ENCODE measurements at places on chromosomes 2 and 18.

DNA sequence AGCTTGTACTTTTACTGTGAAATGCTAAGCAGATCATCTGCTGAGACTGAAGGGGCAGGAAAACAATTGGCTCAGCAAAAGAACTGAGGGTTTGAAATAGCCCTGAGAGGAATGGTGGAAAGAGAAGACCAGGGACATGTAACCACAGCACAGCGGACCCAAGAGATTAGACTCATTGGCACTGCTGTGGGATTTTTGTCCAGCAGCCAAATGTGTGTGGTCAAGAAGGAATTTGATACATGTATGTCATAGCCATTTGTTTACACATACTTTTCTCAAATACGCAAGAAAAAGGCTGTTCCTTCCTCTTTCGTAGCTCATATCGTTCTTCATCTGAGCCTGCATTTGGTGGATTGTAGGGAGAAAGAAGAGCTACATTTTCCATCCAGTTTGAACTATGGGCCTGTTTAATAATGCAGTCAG, 73.8 kb downstream of the TRABD2A start:
- no peak for DNase-seq

- no peak for DNase-seq
These were observed 15.7 kb downstream of the SPC25 start for GRCh38 chr2:168874368-168875054.

DNA sequence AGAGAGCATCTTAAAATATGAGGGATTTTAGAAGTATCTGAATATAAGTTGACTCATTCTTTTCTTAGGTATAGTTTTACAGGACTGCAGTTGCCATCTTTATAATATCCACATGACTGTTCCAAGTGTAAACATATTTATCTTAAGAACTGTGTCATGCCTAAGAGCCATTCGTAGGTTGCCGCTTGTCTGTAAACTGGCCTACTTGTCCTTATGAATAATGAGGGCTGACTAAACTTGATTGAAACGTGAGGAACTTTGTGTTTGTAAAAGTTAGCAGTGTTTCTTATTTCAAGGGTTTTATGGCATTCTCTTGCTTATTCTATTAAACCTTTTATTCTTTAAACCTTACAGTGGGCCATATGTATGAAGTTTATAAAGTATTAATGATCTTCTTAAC, 99.6 kb downstream of the MAP3K20 start:
- DNase-seq = no peak

DNA sequence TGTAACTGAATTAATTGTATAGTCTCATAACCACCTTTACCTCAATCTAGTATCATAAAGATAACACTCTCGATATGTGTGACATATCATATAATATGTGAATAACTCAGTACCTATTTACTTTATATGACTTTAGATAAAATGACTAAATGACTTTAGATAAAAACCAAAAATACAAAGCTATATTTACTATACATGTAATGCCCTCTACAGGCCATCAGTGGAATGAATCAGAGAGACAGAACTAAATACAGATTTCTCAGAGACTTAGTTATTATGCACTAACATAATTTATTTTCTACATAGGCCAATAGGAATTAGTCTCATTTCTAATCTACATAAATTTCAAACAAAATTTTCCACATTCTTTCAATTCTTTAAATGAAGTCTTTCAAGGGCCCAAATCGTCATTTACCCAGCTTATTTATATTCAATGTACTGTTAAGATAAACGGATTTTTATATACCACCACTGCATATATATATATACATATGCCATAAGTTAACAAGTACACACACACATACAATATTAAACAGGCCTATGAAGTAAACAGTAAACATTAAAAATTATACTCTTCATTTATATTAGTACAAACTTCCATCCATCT, 219.9 kb downstream of the EXOC6B start:
- no peak for DNase-seq

DNA sequence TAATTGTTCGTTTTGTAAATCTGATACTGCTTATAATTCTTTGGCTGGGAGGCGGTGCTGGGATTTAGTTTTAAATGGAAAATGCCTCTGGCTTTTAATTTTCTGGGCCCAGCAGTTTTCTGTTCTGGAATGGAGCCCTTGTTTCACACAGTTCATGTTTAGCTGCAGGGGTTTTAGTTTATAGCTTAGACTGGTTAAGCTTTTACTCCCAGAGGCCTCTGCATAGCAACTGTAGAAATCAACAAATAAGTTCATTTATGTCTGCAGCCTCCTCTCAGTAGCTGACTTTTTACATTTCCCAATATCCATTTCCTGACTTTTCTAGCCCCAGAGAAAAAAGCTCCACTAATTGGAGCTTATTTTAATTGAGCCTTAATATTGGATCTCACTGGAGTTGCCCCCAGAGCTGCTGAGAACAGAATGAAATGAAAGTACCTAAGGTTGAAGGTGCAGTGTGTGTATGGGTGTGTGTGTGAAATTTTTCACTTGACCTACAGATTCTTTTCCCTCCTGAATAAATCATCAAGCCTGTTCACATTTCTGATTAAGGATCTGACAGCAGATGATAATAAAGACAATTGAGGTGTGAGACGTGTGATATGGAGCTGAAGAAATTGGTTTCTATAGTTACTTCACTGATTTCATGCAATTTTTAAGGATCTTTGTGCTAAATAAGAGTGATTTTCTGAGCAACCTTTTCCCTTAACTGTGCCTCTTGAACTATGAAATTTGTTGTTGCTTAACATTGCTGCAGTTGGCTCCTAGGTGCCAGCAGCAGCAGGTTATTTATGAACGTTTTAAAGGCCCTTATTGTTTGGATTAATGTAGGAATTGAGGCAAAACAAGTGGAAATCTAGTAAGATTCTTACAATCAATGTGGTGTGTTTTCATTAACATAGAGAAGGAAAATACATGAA, 109.6 kb downstream of the TAF4B start:
- DNase-seq = no peak

GRCh38 chr2:86441882-86442641, 891 bp downstream of the KDM3A start:
- DNase-seq = peak; percentile 48

- no peak for DNase-seq
These were observed 39.8 kb downstream of the IWS1 start for GRCh38 chr2:127486247-127487058.

- no peak for DNase-seq
These were observed 690.7 kb downstream of the KCNJ3 start for GRCh38 chr2:155389224-155389623.

DNA sequence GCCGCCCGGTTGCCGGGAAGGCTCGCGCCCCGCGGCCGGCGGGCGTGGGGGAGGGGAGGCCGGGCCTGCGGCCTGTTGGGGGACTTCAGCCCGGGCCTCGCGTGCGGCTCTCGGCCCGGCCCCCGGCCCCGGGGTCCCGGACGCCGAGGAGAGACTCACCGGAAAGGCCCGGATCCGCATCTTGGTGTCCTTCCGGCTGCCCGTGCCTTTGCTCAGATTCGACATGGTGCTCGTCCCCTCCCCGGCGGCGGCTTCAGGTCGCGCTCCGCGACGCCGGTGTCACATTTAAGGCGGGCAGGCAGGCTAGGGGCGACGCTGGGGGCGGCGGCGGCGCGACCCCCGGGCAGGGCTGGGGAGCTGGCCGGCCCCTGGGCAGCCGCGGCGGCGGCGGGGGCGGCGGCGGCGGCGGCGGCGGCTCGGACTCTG, 365 bp downstream of the CUL3 start:
- DNase-seq = peak; percentile 41

- DNase-seq = no peak
These were observed 44.5 kb downstream of the DNER start for GRCh38 chr2:229669841-229670240.

- no peak for DNase-seq
These were observed 12.1 kb upstream of the RHOB start for GRCh38 chr2:20434588-20435294.

DNA sequence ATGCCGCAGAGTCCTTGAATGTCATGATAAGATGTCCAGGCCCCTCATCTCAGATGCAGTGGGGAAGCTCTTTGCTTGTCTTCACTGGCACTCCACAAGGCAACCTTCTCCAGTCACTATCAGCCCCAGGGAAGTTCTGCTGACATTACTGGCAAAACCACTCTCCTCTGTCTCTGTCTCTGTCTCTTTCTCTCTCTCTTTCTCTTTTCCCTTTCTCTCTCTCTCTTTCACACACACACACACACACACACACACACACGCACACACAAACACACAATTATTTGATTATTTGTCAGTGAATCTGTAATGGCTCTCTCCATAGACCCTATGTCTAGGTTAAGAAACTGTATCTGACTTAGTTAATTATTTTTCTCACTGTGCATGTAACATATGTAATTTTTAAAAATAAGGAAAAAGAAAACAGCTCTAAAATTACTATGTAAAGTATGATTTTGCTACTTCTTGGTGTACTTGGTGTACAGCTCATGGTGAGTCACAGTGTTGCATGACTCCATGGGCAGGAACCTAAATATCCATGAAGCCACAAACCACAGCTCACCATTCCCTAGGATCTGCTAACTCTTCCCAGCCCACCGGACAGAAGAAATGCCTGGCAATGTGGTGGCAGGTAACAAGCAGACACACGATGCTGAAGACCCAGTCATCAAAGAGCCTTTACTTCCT, 594.9 kb upstream of the ID2 start:
- DNase-seq = no peak

- no peak for DNase-seq
These were observed 81.7 kb downstream of the BCL2L11 start for GRCh38 chr2:111202266-111203040.

GRCh38 chr2:29691391-29691950, 229.9 kb downstream of the ALK start:
- DNase-seq = no peak

DNA sequence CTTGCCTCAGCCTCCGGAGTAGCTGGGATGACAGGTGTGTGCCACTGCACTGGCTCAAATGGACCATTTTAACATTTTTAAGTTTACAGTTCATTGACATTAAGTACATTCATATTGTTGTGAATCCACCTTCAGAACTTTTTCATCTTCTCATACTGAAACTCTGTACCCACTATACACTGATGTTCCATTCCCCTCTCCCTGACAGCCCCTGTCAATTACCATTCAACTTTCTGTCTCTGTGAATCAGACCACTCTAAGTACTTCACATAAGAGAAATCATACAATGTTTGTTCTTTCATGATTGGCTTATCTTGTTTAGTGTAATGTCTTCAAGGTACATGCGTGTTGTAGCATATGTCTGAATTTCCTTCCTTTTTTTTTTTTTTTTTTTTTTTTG, 1.9 kb upstream of the KIAA2012 start:
- no peak for DNase-seq

DNA sequence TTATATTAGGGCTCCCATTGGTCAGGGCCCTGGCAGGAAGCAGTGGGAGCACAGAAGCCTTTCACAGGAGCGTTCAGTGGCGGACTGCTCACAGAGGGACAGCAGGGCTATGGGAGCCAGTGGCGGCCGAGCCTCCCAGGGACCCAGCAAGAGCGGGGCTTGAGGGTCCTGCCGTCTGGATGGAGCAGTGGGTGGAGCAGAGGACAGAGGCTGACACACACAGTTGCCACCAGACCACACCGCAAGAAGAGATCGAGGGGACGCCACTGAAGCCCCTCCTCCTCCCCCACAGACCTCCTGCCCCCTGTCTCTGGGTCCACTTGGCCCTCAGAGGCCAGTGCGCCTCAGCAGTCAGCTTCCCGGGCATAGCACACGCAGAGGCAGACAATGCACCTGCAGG, 39.3 kb downstream of the SALL3 start:
- DNase-seq = no peak

- no peak for DNase-seq
These were observed 32.8 kb upstream of the IL1B start for GRCh38 chr2:112869258-112869842.

DNA sequence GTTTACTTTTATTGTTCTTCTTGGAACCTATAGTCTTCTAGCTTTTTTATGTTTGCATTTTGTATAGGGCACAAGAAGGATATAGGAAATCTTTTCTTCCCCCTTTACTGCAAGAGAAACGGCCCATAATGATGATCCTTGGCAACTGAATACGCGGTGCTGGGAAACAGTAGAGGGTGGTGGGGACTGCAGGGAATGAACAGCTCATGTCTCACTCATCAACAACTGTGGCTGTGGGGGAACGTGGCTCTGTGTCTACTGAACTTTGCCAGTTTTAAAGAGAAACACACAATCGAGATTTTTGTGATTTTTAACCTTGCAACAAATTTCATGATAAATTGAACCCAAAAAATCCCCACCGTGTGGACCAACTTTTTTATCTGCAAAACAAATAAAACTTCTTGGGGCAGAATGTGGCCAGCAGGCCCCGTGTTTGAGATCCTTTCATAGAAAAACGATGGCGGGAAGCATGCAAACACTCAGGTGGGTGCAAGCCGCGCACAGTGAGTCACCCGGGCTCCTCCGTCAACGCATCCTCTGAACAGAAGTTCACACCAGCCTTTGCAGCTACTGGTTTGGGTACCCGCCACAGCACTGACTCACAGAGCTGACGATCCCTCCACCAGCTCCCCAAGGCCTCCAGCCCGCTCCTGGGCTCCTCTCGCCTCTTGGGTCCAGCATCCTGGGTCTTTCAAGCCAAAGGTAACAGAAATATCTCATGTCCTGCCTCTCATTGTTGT, 149.3 kb downstream of the COL6A3 start:
- no peak for DNase-seq

GRCh38 chr2:108616751-108617161, 82.5 kb downstream of the LIMS1 start:
- DNase-seq = no peak

DNA sequence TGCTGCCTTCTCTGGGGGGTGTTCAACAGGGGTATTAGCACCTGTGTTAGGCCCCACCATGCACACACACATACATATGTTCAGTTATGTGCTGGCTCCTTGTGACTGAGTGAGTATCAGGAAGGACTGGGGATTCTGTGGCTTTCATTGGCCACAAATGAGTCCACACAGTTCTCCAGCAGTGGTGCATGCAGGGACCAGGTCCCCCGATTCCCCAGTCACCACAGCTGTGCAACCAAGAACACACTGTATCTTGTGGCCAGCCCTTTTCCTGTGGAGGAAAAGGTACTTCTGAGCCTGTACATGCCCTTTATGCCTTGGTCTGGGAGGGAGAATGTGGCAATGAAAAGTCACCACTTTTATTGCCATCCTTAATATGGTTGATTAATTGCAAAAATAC, 74.9 kb upstream of the KLF7 start:
- no peak for DNase-seq

GRCh38 chr2:15984368-15985255, 44.3 kb downstream of the MYCN start:
- DNase-seq = no peak
